ENCODE measurements at places on chromosomes 6 and 20.

DNA sequence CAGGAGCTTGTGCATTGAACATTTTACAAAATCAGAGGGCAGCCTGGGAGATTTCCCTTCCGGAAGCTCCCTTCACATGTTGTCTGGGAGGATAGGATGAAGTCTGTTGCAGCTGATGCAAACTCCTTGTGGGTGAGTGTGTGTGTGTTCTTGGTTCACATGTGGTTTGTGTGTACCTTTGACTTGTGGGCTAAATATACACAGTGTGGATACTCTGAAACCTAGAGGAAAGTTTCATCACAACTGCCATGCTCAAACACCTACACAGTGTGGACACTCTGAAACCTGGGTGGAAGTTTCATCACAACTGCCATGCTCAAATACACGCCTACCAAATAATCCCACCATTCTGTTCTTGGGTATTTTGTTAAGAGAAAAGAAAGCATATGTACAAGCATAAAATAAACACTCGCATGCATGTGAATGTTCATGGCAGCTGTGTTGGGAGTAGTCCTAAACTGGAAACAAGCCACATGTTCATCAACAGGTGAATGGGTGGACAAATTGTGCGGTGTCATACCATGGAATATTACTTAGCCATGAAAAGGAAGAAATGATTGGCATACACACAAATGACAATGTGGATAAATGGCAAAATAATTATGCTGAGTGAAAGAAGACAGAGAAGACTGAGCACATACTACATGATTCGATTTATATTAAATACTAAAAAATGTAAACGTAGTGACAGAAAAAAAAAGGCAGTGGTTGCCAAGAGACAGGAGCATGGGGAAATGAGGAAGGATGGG is 1.8 kb downstream of the SCP2D1 start:
- DNase-seq, result no peak

DNA sequence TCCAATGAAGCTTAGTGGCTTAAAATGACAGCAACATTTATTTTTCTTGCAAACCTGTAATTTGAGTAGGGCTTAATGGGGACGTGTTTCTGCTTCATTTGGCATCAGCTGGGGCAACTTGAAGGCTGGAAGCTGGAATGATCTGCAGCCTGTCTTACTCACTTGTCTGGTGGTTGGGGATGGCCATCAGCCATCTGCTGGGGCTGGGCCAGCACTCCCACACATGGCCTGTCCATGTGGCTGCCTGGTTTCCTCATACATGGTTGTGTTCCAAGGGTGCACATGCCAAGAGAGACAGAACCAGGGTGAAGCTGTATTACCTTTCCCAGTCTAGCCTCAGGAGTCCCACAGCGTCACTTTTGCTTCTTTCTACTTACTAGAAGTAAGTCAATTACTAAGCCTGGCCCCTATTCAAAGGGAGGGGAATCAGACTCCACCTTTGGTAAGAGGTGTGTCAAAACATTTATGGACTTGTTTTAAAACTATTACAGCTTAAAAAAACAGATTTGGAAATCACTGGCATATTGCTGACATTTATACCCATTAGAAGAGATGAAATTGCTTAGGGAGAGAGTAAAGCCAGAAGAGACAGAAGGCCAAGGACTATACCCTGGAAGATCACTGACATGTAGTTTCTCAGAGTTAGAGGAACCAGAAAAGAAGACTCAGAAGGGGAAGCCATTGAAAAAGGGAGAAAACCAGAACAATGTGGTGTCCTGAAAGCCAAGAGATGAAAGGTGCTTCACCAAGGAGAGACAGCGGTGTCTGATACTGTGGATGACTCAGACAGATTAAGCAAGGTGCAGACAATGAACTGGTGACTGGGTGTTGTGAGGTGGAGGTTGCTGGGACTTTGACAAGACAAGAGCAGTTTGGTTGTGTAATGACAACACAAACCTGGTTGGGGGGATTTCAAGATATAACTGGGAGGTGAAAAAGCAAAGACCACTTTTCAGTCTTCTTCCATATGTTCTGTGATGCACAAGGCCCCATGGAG is 345.2 kb downstream of the GJA1 start:
- no peak for DNase-seq

DNA sequence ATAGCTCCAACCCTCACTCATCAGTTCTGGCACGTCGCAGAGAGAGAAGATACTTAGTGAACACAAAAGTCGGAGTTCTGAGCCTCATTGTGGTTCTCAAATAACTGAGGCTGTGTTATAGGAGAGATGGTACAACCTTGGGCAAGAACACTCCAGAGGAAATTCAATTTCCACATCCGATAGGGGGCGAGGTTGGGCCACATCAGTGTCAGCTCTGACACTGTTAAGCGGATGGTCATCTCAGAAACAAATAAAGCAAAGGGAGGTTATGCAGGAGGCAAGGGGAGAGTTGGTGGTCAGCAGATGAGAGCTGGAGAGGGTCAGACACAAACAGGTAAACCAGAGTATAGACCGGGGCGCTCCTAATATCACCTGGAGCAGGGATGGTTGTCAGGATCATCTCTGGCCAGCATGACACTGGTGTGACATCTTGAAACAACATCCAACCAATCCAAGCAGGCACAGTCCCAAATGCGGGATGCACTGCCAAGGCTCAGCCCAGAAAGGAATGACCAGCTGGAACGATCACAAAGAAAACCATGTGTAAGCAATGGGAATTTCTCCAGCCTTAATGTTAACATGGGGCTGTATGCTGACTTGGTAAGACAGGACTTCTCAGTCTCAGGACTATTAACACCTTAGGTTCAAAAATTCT is 331.8 kb downstream of the HACE1 start:
- DNase-seq, result no peak

GRCh38 chr6:169663468-169663867 is 38.4 kb downstream of the WDR27 start:
- no peak for DNase-seq

GRCh38 chr20:34956041-34956458 is 382 bp downstream of the MYH7B start:
- DNase-seq, result no peak

DNA sequence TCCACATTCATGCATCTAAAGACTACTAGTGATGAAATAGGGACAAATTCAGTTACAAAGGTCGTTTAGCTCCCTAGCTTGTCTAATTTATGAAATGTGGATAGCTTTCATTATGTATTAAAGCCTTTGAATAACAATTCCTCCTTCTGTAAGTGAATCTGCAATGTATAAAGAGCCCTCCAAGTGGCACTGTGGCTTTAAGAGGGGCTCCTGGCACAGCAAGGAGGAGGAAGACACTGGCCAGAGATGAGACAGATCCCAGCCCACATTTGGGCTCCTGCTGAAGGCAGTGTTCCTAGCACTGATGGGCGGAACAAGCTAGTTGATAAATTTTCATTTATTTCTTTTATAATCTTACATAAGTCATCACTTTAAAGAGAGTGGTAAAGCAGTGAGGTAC is 17.6 kb upstream of the FUCA2 start:
- DNase-seq, result no peak

DNA sequence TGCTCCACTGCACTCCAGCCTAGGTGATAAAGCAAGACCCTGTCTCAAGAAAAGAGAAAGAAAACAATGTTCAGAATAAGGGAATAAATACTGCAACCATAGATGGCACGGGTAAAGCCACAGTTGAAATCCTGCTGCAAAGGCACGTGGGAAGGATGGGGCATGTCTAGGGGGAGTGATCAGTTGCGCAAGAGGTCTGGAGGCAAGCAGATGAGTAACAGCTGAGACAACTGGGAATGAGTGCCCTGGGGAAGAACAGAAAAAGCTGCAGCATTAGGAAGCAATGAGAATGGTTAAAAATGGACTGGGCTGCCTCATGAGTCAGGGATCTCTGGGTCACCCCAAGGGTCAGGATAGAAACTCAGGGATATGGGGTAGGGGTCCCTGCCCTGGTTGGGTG is 96.3 kb downstream of the GMPR start:
- DNase-seq, result no peak
